Hematopoietic multipotent progenitor cell treated with erythropoietin and hydrocortisone succinate and interleukin-3 and kit ligand, for 17 days (in vitro differentiated cells): ENCODE measurements at places on chromosomes 4 and X.

GRCh38 chrX:44060221-44060620 is 87.0 kb upstream of the NDP start:
- no peak for DNase-seq

GRCh38 chrX:36334572-36334971 is 415.0 kb downstream of the CFAP47 start:
- no peak for DNase-seq

DNA sequence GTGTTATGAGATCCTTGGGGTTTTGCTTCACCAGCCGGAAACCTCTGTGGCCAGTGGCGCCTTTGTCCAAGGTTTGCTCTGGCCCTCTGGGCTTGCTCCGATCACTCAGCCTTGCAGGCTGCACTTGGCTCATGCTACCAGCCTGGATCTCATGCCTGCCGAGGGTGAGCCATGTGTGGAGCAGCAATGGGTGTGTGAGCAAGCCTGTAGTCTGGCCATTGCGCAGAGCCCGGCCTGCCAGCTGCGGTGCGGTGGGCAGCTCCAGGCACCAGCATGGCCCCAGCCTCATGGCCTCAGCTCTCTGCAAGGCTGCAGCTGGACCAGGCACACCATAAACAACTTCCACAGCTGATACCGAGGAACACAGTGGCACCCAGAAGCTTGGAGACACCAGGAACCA is 17.8 kb downstream of the SULT1B1 start:
- DNase-seq = no peak

GRCh38 chr4:139643042-139643895 is 22.4 kb upstream of the MGST2 start:
- no peak for DNase-seq

- DNase-seq = no peak
Measured at GRCh38 chrX:97039363-97040029, 155.8 kb downstream of the RPA4 start.

GRCh38 chrX:23013366-23013765 is 13.6 kb downstream of the DDX53 start:
- DNase-seq = no peak

DNA sequence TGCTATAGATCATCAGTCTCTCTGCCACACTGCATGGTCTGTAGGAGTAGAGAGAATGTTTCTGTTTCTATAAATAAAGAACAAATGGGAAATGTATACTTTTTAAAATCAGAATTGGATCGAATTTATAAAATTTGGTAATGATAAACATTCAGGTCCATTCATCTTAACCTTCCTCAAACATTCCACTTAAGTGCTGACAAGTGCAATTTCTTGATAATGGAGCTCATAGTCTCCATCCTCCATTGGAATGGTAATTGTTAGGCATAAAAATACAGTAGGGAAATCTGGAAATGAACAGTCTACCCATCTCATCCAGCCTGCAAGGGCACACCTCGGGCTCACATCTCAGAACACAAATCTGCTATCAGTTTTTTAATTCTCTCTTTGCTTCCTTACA is 122.6 kb upstream of the PACRGL start:
- no peak for DNase-seq

GRCh38 chrX:103533511-103534216 is 14.4 kb upstream of the RAB40A start:
- DNase-seq = peak; percentile 69

- no peak for DNase-seq
Measured at GRCh38 chrX:74372272-74372671, 49.0 kb upstream of the SLC16A2 start.

DNA sequence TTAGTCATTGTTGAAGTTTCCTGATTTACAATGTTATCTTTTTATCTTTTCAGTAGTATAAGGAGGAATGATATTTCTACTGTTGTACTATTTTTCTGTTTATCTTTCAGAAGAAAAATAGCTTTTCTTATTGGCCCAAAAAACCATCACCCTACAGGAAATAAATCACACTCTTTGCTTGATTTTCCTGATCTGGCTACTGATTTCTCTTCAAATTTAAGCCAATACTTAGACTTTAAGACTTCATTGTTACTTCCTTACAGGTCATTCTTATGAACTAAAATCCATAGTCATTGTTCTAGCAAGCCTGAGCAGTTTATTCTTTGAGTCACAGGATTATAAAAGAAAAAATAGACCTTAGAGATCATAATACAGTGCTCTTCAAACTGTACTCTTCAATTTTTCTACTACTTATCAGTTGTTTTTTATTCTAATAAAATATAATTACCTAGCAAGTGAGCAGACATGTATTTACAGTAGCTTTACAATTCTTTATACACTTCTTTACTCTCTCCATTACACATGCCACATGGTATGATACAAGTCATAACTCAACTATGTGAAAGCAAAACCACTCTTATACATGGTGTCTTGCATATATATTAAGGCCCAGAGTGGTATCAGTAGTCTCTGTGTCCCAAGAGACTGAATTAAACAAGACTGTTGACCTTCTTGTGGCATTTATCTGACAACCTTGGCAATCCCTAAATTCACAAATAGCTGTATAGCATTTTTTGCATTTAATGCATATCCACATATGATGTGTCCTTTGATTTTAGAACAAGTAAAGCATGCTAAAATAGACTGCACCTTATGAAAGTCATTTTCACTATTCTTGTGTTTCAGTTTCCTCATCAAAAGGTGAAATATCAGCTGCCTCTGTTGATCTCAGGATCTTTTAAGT is 47.9 kb downstream of the TET2 start:
- DNase-seq = no peak

DNA sequence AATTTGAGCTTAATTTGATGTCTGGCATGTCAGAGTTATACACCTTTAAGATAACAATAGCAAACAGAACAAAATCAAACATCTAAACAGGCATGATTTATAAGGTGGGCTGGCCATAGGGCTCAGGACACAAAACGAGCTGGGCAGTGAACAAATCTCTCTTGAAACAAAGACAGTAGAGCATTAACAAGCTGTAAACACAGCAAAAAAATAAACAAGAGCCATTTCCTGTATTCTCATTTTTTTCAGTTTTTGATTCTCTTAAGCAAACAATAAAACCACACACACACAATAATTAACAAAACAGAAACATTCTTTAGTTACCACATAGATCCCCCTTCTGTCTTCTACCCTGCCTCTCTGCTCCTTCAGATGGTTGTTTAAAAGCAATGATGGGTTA is 68.3 kb upstream of the TMEM150C start:
- DNase-seq = no peak

DNA sequence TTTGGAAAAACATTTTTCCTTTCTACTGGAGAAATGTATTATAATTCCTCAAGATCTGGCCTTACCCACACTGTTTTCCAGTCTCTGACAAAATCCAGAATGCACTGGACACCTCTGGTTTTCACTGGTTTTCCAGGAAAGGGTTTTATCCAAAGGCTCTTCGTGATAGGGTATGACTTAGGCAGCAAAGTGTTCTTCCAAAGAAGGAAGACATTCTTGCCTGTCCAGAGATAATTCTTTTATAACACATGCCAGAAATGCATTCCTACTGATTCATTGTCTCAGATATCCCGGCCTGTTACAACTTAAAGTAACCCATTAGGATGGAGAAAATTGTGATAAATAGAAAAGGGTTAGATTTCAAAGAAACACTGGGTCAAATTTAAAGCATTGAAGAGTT is 2343.1 kb downstream of the PCDH7 start:
- no peak for DNase-seq

DNA sequence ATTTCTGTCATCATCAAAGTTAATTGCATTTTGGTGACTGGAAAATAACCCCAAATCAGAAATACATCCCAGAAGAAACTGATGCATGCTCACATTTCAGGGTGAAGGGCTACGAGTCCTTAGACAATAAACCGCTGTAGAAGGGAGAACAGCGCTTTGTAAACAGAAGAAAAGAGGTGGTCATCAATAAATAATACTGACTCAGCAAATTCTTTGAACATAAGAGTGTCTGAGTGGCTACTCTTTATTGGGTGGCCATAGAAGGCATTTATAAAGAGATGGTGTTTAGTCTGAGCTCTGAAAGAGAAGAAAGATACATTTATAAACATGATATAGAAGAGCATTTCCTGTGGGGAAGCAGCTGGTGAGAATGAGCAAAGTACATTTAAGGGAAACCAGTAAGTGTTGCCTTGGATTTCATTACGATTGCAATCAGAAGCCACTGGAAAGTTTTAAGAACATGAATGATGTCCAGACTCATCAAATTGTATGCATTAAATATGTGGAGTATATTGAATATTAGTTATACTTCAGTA is 246.9 kb upstream of the GIMD1 start:
- no peak for DNase-seq

DNA sequence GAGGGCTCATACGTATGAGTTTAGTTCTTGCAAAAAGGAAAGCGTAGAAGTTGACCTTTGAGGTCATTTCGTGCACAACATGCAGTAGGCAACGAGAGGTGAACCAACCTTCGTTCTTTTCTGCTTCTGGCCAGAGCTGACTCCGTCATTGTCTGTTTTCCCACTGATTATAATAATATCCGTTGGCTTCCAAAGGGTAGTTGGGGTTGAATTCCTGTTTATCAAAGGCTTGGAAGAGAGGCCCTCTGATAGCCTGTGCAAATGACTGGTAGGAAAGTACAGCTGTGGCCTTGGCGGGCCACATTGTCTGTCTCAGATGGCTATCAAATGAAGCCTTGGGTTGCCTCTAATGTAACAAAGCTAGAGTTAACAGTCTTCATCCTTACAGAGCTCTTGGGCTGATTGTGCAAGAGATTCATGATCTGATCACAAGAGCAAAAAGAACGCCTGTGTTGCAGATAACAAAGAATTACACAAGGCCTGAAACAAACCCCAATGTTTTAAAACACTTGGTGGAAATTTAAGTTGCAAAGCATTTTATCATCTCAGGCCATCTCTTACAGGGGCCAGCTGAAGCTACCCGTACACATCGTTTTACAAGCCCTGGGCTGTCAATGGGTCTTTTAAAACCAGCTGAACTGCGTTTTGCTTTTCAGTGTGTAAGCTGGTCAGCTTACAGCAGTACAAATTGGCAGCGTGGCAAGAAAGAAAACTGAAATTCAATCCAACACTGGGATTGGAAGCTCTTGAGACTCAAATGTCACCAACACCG is 46.1 kb upstream of the FAM9C start:
- no peak for DNase-seq

- no peak for DNase-seq
Measured at GRCh38 chrX:18461431-18461830, 36.0 kb downstream of the CDKL5 start.

GRCh38 chr4:99457270-99457669 is 22.1 kb upstream of the ADH7 start:
- no peak for DNase-seq

DNA sequence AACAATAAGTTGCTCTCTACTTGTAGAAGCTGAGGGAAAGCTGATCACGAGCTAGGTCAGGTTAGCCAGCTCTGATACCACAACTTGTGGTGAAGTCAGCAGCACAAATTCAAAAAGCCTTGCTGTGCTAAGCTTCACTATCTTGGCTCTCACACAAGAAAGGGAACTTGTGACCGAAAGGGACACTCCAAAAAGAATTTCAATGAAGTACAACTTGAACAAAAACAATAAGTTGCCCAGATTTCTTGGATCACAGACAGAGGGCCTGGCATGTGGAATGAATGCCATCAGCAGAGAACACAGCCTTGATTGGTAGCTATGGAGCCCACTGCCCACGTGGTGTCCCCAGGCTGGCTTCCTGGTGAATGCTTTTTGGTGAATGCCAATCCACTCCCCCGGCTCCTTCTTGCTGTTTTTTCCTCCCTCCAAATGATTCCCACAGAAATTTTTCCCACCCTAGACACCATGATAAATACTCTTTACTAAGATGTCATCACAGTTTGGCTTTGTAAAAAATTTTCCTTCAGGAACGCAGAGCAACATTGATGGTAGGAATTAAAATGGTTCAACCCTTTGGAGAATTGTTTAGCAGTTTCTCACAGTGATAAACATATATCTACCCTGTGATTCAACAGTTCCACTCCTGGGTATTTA is 82.6 kb downstream of the ANXA3 start:
- no peak for DNase-seq

DNA sequence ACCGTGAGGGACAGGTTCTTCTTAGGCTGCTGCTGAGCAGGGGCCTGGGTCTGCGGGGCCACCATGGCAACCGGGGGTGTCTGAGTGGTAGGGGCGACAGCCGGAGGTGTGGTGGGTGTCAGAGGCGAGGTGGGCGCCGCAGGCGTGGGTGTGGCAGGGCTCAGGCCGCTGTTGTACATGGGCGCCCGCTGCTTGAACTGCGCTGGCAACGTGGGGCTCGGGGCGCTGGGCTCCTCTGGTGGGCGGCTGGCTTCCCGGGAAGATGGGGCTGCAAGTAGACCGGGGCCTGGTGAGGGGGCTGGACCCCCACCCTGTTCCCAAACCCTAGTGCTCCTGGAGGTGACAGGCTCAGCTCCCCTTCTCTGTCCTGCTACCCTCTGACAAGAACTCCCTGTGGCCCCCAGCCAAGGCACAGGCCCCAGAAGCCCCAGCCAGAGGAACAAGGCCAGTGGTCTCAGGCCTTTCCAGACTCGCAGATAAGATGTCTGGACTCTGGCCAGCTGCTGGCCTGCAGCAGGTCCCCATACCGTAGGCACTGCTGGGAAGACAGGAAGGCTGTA is 24.8 kb downstream of the NELFA start:
- DNase-seq = no peak

- DNase-seq = no peak
Measured at GRCh38 chrX:97860226-97860625, 976.5 kb downstream of the RPA4 start.

- peak; percentile 3 for DNase-seq
Measured at GRCh38 chrX:57453901-57454300, 137.9 kb upstream of the ZXDB start.

DNA sequence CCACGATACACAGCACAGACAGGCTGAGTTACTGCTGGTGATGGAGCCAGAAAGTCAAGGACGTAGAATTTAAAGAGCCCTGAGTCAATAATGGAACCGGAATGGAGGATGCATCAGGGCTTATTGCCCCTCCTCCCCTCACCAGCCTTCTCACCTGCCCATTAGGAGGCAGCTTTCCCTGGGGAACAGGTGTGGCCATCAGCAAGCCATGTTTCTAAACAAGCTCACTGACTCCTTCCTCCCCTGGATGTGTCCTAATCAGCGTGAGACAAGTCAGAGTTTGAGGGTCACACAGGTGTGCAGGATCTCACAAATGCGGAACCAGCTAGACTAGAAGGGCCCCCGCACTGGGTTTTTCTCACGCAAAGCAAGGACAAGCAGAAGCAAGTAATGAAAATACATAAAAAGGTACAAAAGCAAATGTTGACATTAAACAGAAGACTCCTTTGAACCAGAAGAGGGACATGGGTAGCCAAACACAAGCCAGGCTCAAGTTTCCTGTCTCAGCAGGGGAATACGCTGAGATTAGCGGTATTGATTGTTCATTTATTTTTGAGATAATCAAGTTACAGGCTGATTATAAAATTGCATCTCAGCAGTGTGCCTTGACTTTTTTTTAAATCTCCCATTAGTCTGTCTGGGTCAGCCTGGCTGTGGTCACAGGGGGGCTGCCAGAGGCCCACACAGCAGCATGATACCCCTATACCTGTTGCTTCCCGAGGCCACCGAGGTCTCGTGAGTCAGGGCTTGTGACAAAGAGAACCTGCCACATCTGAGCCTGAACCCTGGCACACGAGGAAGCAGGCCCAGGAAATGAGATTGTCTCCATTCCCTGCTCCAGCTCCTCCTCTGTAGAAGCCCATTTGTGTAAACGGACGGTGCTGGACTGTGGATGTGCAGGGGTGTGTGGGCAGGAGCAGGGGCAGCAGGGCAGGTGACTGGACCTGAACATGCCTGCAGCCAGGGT is 37.4 kb downstream of the CCKAR start:
- no peak for DNase-seq

- no peak for DNase-seq
Measured at GRCh38 chr4:154004507-154005170, 215.8 kb upstream of the SFRP2 start.

GRCh38 chrX:148871422-148872160 is 371.2 kb downstream of the AFF2 start:
- no peak for DNase-seq

- DNase-seq = no peak
Measured at GRCh38 chr4:54746218-54746617, 88.5 kb downstream of the KIT start.
